NCI-H345 (cell line): ENCODE measurements at places on chromosomes 2 and 18.
A peak's percentile ranks its signal among the peaks of the same experiment; 100 is the strongest.

DNA sequence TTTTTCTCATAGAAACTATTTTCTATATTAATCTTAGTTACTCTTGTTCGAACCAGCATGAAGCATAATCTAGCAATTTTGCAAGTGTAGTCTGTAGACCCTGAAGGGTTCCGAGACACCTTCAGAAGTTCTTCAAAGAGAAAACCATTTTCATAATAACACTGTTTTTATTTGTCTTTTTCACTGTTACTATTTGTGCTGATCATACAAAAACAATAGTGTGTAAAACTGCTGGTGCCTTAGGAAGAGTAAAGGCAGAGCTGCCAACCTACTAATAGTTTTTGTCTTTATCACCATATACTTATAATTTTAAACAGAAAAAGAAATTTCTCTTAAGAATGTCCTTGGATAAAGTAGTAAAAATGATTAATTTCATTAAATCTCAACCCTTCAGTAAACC is 218.9 kb downstream of the ZNF385B start:
- DNase-seq = no peak

DNA sequence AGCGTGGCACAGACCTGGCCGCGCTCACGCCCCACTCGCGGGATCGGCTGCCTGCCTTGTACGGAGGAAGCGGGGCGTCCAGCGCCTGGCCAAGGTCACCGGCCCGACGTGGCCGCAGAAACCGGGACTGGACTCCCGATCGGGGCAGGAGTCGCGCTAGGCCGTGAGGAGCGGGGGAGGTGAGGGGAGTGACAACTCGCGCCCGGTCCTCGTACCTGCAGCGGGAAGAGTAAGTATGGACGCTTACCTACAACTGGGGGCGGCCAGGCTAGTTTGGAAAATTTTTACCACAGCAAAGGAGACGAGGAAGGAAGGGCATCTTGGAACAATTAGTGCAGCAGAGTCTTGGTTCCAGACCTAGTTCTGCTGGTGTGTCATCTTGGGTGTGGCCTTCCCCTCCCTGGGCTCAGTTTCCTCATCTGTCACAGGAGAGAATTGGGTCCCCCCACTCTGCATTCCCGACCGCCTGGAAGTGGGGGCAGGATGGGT is 693 bp downstream of the UBE2F start:
- DNase-seq = no peak

DNA sequence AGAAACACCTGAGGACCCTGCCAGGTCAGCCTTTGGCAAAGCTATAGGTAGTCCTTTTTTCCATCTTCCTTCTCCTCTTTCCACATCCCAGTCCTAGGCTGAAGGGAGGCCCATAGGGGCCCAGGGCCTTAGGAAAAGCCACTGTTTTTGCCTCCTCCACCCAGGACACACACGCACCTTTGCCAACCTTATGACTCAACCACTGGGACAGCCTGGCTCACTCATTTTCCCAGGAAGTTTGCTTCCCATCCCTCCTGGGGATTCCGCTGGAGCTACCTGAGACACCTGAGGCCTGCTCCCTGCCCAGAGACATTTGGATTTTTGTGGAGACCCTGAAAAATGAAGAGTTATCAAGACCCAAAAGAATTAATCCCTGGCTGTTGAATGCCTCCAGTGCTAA is 273.4 kb upstream of the SIX2 start:
- DNase-seq = no peak

DNA sequence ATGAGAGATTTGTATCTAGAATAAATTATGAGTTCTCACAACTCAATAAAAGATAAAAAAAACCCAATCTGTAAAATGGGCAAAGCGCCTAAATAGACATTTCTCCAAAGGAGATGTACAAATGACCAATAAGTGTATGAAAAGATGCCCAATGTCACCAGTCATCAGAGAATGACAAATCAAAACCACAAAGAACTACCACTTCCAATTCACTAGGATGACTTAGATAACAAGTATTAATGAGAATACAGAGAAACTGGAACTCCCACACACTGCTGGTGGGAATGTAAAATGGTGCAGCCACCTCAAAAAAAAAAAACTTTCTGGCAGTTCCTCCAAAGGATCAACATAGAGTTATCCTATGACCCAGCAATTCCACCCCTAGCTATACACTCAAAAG is 17.4 kb upstream of the COL6A3 start:
- no peak for DNase-seq

DNA sequence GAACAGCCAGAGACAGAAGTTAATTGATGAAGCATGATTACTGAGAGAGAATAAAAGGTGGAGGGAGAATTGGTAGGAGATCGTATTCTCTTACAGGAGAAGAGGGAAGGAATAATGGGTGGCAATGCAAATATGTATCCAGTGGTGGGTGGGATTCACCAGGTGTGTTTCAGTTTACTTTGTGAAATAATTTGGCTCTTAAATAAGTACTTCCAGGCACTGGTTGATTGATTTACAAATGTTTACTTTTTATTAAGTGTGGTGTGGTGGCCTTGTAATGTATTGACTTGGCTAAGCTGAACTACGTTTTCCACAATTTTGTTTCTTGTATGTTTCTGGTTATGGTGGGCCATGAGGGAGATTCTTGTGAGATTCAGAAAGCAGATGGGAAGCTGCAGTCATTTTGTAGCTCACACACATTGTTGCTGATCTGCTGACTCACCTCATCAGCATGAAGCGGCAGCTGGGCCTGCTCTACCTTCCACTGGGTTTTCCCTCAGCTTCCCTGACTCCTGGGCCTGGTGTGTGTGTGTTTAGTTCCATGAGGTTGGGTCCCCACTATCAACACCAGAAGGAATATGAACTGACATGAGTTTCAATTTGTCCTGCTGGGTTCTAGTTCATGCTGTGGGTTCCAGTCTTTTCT is 32.6 kb downstream of the MYL12B start:
- peak; percentile 10 for DNase-seq

DNA sequence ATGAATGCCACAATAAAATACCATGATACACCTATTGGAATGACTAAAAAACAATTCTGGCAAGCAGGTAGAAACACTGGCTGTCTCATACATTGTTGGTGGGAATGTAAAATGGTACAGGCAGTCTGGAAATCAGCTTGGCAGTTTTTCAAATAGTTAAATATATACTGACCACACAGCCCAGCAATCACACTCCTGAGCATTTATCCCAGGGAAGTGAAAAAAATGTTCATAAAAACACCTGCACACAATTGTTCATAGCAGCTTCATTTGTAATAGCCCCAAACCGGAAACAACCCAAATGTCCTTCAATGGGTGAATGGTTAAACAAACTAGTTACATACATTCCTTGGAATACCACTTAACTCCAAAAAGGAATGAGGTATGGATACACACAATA is 137.2 kb downstream of the TFCP2L1 start:
- no peak for DNase-seq
